ENCODE measurements at places on chromosomes 16 and 17.

GRCh38 chr17:34847938-34848337 is 113.3 kb downstream of the CCT6B start:
- no peak for DNase-seq

DNA sequence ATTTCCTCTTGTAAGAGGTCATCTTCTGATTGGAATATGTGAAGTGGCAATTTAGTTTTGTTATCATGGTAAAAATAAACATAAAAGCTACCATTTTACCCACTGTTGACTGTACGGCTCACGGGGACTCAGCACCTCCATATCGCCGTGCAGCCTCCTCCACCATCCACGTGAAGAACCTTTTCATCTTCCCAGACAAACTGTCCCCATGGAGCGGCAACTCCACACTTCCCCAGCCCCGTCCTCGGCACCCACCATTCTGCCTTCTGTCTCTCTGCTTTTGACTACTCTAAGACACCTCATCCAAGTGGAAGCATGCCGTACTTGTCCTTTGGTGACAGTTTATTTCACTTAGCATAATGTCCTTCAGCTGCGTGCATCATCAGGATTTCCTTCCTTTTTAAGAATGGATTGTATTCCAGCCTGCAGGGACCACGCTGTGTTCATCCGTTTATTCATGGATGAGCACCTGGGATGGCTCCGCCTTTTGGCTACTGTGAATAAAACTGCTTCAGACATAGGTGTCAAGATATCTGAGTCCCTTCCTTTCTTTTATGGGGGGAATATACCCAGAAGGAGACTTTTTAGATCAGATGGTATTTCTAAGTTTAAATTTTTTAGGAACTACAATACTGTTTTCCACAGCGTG is 14.3 kb downstream of the FBXO31 start:
- DNase-seq: no peak

DNA sequence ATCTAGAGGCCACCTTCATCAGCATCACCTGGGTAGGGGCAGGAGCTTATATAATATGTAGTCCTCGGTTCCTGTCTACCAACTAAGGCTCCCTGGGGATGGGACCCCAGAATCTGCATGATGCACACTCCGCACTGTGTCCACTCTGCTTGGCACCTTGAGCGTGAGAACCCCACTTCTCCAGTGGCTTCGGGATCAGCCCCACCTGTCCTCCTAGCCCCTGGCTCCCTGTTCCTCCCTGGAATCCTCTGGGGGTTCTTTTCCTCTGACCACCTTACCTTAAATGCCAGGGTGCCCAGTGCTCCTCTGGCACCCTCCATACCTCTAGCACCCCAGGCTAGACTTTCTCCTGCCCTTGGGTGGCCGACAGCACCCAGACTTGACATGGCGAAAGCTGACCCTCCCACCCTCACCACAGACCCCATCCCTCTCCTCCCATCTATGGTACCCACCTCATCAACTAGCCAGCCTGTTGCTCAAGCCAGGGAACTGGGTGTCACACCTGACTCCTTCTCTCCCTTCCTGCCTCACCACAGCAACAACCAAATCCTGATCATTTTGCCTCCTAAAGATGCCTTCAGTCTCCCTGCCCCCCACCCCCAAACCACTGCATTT is 2.8 kb upstream of the NXPH3 start:
- DNase-seq: no peak

DNA sequence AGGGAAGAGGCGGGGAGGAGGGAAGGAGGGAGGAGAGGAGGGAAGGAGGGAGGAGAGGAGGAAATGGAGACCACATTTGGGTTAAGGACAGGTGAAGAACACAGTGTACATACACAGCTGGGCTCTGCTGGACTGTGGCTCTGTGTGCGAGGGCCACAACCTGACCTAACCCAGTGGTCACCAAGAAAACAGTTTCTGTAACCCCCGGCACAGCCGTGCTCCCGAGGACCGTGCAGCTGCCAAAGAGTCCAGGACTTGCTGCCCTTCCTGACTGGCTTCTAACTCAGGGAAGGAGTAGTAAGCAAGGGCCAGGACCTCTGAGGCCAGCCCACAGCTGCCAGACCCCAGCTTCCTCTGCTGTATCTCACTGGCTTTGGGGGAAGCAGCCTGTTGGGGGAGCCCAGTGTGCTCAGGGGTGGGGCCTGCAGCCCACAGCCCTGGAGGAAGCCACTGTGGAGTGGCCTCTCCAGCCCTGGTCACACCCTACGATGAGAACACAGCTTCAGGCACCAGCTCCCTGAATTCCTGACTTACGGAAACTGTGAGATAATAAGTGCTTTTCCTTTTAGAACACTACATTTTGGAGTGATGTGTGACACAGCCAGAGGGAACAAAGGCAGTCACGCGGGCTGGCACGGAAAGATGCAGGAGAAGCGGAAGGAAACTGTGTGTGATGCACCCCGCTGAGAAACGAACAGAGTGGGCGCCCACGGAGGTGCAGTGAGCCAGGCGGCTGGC is 32.3 kb downstream of the SLC7A5 start:
- DNase-seq: no peak

GRCh38 chr17:66635386-66636045 is 199.4 kb upstream of the CACNG5 start:
- DNase-seq: no peak

GRCh38 chr16:56111100-56111499 is 80.2 kb upstream of the GNAO1 start:
- DNase-seq: no peak

- no peak for DNase-seq
Observed at GRCh38 chr17:35293151-35293847, 50.4 kb downstream of the SLFN5 start.

DNA sequence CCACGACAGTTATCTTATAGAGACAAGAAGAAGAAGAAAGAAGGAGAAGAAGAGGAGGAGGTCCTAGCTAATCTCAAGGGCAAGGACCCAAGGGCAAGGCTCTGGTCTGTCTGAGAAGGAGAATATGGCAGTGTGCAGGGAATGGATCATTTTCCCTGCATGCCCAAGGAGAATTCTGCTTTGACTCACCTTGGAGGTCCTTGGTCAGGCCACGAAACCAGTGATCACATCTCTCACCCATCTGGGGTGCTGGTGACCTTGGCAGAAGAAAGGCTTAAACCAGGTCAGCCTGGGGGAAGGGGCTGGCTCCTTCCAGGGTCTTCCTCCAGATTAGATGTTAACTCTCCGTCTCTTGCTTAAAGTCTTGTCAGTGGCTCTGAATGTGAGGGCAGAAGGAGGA is 1.6 kb upstream of the FMNL1 start:
- no peak for DNase-seq

DNA sequence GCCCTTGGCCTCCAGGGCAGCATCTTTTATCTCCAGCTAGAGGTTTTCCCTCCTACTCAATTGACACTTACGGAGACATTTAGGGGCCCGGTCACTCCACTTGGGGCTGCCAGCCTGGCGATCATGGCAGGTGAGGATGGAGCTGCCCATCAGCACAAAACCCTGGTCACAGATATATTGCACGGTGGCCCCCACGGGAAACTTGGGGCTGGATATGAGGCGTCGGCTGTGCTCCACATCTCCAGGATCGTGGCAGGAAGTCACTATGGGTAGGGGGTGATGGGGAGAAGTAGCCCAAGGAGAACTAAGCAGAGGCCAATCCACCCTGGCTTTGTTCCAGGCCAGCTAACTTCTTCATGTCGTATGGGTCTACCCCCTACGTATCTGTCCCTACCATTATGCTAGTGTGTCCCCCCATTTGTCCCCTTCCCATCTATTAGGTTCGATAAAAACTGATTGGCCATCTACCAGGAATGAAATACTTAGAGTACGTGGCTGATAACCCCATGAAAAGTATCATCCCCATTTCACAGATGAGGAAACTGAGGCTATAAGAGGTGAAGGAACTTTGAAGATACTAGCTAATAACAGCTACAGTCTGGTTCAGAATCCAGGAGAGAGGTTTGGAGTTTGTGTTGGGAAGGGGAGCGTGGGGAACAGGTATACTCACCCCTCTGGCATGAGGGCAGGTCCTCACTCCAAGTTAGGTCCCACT is 6.1 kb upstream of the PHF12 start:
- no peak for DNase-seq

GRCh38 chr16:53175118-53175517 is 120.3 kb downstream of the CHD9 start:
- DNase-seq: no peak

DNA sequence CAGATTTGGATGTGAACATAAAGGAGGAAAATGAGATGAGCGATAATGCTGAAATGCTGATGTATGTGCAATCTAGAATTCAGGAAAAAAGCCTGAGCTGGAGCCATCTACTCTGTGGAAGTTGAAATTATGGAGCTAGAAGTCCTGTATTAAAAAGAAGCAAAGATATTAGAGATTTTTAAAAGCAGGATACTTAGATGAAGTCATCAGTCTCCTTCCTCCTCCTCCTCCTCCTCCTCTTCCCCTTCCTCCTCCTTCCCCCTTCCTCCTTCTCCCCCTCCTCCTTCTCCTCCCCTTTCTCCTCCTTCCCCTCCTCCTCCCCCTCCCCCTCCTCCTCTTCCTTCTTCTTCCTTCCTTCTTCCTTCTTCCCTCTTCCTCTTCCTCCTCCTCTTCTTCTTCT is 823.8 kb upstream of the CA10 start:
- DNase-seq: no peak

- no peak for DNase-seq
Observed at GRCh38 chr17:57781386-57782061, 36.4 kb upstream of the CCDC182 start.

DNA sequence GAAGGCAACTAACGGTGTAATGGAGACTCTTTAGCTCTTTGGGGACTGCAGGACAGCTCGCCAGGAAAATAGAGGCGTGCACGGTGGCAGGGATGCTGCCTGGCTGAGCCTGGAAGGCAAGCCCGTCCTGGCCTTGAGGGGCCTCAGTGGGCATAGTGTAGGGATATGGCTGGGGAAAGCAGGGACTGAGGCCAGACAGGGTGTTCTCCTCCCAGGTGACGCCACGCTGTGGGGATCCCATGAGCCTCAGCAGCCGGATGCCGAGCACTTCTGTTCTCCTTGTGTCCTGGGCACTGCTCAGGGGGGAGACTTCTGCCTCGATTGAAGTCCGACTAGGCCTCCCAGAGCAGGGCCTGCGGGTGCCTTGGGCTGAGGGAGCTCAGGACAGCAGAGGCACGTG is 89.2 kb downstream of the NPIPB11 start:
- DNase-seq: no peak

GRCh38 chr17:52673791-52674190 is 515.3 kb upstream of the CA10 start:
- no peak for DNase-seq

DNA sequence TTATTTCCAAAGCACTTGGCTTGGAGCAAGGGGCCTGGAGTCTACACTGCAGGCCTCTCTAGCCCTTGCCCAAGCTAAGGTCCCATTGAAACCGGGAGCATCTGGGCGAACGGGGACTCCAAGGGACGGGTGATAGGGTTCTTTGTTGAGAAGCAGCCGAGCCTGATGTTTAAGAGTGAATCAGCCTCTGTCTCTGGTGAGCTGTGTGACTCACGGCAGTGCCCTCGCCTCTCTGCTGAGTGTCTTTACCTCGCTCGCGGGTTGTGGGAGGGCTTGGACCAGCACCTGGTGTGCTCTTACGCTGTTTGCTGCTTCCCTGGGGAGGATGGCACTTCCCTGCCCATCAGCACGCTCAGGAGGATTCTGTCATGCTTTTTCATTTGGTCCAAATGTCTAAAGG is 1.3 kb downstream of the HGS start:
- no peak for DNase-seq

Measured in stimulated activated naive CD4-positive, alpha-beta T cell (primary cell).